Substantia nigra (tissue), 51 donors: ENCODE measurements at places on chromosomes 5 and 9.

GRCh38 chr5:76269259-76269931, 133.7 kb upstream of the IQGAP2 start:
- no peak for DNase-seq

DNA sequence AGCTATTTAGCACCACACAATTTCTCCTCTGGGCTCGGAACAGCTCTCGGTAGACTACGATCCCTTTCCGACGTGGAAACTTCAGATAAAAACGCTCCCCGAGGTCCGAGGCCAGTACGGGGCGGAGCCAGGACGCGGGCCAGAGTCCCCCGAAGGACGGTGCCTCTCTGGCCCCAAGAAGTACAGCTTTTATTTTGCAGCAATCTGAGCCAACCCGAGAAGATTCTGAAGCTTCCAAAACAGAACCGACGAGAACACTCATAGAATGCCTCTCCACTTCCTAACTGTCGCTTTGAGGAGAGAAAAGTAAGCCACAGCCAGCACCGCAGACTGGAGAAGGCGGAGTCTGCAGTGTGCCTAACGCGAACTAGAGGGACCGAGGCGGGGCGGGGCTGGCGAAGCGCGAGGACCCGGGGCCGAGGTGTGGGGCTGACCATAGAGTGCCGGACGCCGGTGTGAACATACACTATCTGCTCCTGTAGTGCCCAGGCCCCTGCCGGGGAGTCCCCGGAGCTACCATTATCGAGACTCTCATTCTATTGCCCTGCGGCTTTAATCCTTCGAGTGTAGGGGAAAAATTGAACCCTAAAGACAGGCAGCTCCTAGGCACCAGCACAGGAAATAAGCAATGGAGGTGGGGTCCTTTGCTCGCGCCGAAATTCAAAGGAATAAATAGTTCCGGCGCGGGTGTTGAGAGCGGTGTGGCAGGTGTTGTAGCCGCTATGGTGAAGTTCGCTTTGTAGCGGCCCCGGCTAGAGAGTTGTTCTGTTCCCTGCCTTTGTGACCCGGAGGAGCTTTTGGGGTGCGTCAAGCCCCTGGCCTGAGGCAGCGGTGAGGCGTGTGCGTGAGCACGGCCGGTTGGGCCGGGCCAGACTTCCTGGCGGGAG, at the start of gene SMC2:
Gene SMC2, plus strand, starts transcription at position 663 of the 887 bp plus-strand sequence. CDS start 1,076 bp downstream, outside the sequence.
- DNase-seq = peak; percentile 87

DNA sequence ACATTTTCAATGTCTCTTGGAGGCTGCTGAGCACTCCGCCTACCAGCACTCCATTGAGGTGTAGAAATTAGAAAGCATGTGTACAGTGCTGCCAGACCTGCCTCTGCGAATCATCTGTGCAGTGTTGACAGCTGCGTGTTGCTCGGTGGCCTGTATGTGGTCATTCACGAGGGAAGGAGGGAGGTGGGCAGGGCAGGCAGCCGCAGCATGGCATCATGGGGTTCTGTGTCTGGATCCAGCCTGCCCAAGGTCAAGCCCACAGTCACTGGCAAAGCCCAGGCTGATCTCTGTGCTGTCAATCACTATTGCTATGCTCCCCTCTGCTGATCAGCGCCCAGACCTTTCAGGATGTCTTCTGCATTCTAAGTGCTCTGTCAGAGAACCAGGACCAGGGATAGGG, 8.0 kb upstream of the PDZD2 start:
- DNase-seq = no peak

DNA sequence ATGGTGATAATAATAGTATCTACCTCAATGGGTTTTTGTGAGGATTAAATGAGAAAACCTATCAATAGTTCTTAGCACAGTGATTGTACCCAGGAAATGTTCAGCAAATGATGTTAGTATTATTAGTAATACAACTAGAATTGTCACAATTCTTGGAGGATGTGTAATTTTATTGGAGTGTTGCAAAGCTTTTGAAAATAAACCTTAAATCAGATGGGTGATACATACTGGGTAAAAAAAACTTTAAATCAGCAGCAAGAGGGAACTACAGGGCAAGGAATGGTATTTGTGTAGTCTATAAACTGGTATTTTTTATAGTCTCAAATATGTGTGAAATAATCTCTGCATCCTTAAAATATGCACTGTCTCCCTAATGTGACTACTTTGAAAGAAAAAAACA, 371.6 kb downstream of the PIK3R1 start:
- no peak for DNase-seq

- no peak for DNase-seq
Measured at GRCh38 chr9:136722093-136722968, 10.0 kb downstream of the DIPK1B start.

GRCh38 chr5:174065528-174066197, 20.2 kb downstream of the NSG2 start:
- no peak for DNase-seq

DNA sequence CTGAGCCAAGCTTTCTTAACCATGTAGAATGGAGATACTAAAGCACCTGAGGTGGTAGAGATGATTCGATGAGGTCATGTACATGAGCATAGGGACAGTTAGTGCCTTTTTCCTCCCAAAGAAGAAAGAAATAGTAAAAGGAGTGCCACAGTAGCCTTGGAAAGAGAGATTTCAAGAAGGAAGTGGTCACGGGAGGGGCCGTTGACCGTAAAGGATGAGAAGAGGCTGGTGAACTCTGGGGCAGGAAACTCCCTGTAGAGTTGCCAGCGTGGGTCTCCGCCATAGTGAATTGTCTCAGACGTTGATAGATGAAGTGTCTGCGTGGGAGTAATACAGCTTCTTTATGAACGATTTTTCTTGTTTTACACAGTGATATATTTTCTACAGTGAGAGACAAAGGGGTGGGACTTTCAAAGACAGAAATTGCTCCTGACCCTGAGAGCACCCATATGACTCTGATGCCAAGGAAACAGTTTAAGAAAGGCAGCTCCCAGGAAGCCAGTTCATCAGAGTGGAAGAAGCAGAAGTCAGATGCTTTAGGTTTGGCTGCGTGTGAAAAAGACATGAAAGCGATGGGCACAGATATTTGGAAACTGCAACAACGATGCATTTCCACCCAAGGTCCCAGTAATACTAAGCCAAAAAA, 41.3 kb downstream of the UGCG start:
- DNase-seq = no peak

DNA sequence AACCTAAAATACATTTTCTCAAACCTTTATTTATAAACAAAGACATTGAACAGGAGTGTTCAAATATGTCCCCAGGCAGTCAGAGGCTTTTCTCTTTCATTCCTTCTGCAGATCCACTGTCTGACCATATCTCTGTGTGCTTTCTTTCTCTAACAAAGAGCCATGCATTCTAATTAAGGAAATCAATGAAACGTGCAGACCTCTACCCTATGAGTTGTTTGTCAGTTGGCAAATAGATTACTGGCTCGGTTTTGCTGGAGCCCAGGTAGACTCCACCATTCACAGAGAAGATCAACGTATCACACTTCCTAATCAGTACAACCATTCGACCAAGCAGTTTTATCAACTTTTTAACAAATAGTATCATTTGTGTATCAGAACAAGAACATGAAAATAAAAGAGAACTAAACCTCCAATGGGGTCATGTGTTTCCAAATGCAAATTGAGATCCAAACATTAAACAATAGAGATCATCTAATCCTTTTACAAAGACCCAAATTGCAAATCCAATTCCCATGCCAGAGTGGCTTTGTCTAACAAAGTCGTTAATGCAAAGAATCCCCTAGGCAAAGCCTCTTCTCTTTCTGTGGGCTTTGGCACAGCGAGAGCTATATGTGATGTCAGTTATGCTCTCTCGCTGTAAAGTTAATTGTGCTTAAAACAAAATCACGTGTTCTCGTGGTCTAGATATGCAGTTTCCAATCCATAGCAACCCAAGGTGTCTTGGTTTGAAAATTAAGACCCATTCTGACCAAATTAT, 16.8 kb downstream of the KLF4 start:
- no peak for DNase-seq

DNA sequence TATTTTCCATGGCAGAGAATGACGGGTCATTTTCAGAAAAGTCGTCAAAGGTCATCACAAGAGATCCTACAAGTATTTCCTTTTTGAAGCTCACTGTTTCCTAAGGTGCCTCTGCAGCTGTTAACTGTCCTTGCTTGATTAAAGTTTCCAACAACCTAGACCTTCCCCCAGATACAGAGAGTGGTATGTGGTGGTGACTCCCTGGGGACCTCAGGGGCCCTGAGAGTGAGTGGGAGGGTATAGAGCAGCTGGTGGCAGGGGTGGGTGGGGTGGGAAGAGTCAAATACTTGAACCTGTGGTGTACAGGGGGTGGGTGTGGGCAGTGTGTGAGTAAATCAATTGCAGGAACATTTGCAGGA, 1.6 kb upstream of the CD72 start:
- DNase-seq = no peak

GRCh38 chr5:39138892-39139291, 64.7 kb upstream of the RICTOR start:
- no peak for DNase-seq

GRCh38 chr5:178851951-178852350, 7.8 kb upstream of the ZNF354B start:
- DNase-seq = no peak

DNA sequence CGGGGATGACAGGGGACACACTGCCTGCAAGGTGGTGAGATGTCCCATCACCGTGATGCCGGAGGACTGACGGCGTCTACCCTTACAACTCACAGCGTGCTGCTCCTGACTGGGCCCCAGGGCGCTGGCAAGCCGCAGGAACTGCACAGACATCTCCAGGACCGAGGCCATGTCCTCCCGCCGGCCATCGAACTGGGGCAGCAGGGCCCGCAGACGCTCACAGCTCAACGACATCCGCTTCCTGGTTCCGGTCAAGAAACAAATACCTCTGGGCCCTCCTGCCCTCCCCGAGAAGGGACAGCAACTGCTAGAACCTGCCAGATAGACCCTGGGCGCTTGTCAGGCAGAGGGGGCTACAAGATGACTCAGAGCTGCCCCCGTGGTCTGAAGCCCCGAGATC, 1.0 kb downstream of the SOHLH1 start:
- no peak for DNase-seq

DNA sequence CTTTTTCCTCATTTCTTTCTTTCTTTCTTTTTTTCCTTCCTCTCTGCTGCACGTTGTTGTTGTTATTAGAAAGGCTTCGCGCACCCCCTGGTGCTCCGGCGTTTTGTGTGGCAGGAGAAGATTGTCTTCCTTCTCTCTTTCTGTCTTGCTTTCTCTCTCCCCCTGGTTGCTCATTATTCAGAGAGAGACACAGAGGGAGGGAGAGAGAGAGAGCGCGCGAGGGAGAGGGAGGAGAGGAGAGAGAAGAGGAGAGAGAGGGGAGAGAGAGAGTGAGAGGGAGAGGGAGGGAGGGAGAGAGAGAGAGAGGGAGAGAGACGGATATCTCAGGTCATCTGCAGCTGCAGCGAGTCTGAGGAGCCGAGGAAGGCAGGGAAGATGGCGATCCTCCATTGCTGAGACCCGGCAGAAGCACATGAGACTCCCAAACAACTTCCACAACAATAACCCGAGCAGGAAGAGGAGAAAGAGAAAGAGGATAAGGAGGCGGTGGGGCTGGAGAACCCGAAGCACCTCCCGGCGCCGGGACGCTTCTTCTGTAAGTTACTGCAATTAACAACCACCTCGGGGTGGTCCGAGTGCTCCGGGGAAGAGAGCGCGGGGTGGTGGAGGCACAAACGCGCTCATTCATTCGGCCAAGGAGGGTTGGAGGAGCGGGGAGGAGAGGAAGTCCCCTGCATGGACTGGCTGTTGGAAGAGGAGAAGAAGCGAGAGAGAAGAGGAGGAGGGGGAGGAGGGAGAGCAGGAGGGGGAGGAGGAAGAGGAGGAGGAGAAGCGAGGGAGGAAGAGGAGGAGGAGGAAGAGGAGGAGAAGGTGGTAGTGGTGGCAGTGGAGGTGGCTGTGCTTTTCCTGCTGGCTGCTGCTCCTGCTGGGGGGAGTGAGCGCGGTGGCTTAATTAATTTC, at the start of gene ZNF462:
Gene ZNF462, plus strand, starts transcription at position 346 of the 900 bp plus-strand sequence. CDS start 60,218 bp downstream, outside the sequence.
- DNase-seq = peak; percentile 66

DNA sequence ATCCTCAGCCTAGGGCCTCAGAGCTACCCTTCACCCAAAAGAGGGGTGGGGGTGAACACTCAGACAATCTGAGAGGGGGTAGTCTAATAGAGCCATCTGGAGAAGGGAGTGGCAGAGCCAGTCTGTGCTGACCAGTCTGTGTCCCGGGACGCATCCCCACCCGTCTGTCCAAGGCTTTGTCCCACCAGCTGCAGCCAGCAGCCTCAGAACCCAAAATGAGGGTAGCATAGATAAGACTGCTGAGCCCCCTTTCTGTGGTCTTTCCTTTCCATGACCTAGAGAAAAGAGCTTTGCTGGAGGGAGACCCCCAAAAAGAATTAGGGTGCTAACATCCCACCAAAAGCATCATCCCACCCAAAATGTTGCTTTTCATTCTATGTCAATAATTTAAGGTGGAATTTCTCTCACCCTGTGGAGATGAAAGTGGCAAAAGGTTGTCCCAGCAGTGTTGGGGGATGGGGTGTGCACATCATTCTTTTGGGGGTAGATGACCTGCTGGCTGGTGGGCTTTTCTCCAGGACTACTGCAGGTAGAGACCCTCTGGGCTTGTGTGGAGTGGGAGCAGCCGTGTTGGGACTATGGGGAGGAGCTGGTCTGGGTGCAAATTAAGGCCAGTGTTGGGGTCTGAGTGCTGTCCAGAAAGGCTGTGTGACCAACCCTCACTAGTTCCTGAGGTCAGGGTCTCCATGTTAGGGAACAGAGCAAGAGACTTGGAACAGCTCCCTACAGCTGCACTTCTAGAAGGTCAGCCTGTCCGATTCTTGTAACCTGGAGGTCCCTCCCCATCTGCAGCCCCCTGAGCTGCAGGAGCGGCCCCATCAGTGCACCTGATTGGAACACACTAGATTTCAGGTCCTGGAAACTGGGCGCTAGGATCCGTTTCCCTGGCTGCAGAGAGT, 19.9 kb downstream of the URM1 start:
- peak; percentile 64 for DNase-seq

DNA sequence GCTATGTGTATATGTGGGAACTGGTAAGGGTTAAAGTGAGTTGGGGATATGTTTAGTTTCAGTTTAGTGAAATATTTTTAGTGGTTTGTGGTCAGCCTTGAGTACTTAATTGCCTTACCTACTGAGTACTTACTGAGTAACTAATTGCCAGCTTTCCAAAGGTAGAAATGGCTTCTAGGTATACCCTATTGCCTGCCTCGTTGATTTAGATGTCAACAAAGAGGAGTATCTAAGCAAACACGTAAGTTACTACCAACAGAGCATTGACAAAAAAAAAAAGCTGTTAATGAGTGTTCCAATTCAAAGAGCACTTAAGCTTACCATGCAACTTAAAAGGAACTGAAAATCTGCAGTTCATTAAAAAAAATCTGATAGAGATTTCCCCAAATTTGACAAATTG, 8.8 kb downstream of the ATP10B start:
- DNase-seq = no peak

- DNase-seq = no peak
Measured at GRCh38 chr5:66743344-66743743, 147.2 kb downstream of the MAST4 start.

DNA sequence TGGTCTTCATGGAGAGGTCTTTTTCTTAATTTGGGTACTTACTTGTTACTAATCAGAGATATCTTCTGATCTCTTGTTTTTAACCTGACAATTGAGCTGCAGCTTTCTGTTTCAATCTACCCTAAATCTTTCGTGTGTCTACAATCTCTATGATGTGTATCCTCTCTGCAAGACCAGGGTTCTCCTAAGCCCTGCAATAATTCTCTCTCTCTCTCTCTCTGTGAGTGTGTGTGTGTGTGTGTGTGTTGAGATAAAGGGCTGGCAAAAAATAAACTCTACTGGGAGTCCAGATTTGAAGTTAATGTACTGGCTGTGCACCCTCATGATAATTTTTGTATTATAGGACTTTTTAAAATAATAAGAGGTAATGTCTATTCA, 57.8 kb upstream of the FBXL7 start:
- DNase-seq = no peak
